ENCODE measurements at places on chromosomes 7 and 10.

- no peak for DNase-seq
Measured at GRCh38 chr7:106484562-106484961, 176.4 kb downstream of the CCDC71L start.

DNA sequence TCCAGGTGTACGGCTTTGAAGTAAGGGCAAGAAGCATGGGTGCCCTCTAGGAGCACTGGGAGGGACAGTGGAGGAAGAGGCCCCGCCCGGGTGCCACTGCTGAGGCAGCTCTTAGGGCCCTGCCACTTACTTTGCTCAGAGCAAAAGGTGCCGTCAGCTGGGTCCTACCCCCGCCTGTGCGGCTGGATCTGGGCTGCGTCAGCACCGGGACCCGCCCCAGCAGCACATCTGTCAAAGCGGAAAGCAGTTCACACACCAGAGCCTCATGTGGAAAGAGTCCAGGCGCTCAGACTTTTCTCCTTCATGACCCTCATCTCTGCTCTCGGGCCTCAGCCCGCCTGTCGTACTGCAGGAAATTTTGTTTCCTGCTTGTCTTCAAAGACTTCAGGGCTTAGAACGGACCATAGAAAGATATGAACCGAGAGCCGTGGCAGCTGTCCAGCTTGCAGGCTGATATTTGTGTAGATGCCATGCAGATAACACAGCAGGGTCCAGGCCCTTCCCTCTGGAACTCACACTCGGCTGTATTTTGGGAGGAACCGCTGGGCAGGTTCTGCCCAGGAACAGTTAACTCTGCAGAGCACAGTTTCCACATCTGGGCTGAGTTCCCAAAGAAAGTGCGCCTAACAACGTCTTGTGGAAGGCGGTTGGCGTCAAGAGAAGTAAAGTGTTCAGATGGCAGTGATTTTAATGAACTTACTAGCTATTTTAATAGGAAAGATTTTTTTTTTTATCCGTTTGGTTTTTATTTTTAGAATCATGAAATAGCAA, 44.3 kb upstream of the PRKAR1B start:
- DNase-seq = no peak

GRCh38 chr10:132272231-132272971, 35.3 kb downstream of the STK32C start:
- no peak for DNase-seq

DNA sequence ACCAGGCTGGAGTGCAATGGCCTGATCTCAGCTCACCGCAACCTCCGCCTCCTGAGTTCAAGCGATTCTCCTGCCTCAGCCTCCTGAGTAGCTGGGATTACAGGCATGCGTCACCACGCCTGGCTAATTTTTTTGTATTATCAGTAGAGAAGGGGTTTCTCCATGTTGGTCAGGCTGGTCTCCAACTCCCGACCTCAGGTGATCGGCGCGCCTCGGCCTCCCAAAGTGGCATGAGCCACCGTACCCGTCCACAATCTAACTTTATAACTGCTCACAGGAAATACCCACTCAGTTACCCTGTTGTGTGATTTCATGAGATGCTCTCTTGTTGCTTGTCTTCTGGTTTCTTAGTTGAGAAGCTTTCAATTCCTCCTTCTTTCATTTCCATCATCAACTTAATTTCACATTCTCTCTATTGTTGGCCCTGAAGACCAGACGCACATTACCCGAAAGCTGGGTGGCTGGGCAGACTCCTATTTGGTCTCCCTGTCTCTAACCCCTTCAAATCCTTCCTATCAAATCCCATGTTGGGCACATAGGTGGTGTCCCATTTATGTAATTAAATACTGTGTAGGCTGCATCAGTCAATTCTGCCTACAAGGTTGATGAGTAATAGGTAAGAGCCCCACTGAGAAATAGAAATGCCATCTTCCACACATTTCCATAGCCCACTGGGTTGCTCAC, 1.1 kb upstream of the GSTO2 start:
- no peak for DNase-seq

- no peak for DNase-seq
Measured at GRCh38 chr10:126166797-126167196, 221.5 kb downstream of the ADAM12 start.

DNA sequence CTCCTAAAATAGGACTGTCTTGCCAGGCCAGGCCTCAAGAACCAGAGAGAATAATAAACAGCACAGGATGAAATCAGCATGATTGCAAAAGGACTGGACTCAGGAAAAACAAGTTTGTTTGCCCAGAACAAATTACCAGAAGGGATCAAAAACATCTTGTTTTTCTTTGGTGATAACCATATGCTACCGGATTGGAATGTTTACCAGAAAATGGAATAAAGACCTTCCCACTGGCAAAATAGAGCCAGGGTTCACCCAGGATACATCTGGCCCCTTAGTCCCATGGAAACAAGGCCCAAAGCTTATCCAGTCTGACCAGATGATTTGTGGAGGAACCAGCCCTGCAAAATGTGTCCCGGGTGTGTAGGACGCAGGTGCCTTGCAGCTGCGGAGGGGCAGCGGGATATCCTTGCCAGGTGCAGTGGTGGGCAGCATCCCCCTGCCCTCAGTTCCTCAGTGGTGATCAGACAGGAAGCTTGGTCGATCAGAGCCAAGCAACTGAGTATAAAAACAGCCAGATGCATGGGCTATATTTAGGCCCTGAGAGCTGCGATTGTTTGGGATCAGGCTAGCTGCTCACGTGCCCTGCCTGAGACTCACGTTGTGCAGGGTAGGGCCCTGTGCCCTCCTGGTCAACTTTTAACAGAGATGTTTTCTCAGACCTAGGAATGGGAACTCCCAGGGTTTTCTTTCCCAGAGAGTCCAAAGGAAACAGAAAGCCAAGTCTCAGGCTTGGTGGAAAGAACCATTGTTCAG, 4.6 kb upstream of the ZNF22 start:
- no peak for DNase-seq

- DNase-seq = no peak
Measured at GRCh38 chr10:49744091-49744685, 17.9 kb downstream of the OGDHL start.

DNA sequence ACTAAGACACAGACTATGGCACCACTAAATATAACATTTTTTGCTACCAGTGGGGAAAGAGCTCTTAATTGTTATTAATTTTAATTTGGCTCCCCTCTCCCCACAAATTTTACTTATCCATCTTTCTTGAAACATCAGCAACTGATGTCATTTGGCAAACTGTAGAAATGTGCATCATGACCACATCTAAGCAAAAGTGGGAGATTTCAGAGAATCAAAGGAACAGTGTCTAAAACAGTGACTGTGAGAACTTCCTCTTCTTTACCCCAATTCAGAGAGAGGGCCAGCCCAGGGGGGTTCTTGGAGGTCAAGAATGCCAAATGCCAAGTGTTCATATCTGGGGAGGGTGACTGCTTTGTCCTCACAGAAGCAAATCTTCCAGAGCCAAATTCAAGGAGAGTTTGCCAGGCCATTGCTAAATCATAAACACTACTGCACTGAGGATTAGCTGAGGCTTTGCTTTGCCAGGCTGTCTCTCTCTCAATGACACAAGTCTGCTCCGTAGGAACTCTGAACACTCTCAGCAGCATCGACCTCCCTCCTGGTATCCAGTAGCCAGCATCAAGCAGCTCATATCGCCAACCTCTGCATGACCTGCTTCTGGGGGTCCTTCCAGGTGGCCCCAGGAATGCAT, 65.6 kb downstream of the ITIH5 start:
- no peak for DNase-seq

- no peak for DNase-seq
Measured at GRCh38 chr7:84583331-84583730, 388.7 kb upstream of the SEMA3A start.

- no peak for DNase-seq
Measured at GRCh38 chr7:29723599-29723998, 82.7 kb upstream of the WIPF3 start.

DNA sequence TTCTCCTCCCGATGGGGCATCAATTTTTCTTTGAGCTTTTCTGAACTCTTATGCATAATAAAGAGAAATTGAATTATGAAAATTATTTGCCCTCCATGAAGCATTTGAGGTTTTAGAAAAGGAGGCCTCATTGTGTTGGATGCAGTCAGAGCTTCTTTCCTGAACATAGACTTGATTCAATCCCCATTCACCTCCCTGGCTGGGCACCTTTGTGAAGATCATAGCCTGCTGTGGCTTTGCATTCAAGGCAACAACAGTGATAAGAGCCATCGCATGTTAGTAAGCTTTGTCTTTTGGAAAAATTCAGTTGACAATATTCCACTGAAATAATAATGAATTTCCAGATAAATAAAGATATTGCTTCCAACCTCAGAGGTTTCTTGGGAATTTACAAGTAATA, 87.1 kb downstream of the TRIL start:
- DNase-seq = no peak

- no peak for DNase-seq
Measured at GRCh38 chr7:127536394-127536691, 49.1 kb downstream of the GCC1 start.

DNA sequence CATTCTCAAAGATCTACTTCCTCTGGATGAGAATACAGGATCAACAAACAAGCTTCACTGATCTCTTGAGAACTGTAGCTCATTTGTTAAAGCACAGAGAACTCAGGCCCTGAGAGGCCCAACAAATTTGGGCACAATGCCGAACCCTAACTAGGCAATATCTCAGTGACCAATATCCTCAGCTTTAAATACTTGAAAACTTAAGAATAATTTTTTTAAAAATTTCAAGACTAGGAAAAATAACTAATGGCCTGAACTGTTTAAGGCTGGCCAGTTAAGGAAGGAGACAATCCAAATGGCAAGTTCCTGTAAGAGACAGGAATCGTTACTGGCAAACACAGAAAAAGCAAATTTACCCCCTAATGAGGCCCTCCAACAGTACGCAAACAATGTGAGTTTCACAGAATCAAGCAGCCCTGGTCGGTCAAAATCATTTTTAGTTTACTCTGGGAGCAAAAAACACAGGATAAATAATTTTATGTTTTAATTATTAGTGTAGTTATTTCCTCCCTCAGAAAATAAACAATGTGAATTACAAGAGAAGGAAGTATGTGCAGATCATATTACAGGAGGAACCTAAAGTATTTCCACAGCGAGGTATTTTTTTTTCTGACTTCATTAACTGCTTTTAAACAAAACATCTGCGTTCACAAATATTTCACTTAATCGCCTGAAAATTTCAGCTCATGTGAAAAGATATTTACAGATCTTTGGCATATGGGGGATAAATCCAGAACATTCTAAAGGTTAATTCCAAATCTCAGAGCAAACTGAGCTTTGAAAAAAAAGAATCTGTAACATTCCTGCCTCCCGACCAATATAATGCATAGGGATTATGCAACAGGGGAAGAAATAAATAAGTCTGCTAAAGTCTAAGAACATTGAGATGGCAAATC, 39.5 kb downstream of the NT5C2 start:
- no peak for DNase-seq

- DNase-seq = no peak
Measured at GRCh38 chr7:101378751-101379174, 16.1 kb downstream of the COL26A1 start.

DNA sequence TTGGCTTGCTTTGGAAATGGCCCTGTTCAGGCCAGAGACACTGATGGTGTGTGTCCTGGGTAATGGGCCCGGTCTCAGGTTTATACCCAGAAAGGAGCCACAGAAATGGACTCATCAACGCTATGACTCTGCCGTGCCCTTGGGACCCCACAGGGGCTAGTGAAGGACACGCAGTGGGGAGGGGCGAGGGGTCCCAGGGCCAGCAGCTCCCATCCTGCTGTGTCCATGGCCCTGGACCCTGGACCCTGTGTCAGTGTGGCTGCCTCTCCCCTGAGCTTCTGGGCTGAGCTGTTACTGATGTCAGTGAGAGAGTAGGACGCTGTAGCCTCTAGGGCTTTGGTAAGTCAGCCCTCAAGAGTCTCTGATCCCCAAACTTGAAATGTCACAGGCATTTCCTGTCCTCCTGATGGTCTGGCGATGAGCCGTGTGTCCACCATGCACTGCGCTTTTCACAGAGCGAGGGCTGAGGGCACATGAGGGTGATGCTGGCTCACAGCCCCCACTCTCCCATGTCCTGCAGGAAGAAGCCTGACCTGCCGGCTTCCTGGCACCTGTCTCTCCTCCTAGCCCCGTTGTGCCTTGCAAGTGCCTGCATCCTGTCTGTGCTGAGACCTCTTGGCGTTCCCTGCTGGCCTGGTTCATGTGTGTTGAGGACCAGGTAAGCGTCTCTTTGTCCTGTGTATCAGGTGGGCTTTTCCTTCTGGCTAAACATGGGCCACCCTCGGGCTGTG, 4.4 kb downstream of the ZNF316 start:
- no peak for DNase-seq

DNA sequence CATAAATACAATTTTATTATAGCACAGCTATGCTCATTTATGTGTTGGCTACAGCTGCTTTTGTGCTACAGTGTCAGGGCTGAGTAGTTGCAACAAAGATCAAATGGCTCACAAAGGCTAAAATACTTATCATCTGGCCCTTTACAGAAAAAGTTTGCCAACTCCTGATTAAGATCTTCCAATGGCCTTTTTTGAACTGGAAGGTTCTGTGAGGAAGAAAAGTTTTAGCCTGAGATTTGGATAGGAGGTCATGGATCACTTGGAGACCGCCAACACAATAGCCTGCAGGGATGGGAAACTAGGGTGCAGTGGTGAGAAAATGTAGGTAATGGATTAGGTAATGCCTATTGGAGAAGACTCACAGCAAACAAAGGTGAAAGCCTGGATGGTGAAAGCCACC, 169.8 kb downstream of the NOC3L start:
- no peak for DNase-seq

DNA sequence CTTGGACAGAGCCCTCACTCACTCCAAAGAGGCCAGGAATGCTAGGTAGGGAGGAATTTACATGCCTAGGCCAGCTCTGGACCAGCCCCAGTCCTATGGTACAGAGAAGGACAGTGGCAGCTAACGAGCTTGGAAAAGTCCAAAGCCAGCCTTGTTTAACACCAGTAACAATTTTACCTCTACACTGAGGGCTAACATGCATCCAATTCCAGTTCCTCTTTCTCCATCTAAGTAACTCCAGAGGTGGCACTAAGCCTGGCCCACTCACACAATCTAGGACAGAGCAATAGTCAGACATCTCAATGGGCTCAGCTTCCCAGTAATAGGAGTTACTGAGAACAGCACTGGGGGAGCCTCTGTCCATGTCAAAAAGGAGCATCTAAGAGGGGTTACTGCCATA, 5.7 kb upstream of the LCOR start:
- DNase-seq = no peak

DNA sequence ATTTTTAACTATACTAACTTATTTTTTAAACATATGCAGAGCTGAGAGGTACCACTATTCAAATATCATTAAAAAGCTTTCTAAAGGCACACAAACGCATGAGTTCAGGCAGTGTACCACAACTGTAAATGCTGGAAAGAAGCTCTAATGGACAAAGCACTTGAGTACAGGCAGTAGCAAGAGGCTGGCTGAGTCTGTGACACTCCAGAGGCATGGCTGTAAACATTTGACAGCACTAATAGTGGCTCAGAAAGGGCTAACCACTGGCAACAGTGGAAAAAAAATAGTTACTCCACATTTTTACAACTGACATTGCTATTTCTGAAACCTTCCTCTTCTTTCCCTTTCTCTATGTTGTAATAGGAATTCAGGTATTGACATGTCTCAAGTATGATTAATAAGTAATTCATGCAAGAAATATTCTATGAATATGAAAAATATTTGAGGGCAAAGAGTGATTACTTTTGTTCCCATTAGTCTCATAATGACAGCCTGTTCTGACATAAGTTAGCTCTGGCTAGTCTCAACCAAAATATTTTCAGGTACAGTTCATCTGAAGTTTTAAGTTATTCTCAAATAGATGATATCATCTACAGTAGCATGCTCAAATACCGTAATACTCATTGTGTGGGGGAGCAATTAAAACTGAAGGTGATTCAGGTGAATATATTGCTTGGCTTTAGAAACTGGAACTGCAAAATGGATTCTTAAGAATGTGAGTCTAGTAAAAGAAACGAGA, 324.0 kb upstream of the POT1 start:
- DNase-seq = no peak
